ENCODE measurements at places on chromosomes 12 and 14.

DNA sequence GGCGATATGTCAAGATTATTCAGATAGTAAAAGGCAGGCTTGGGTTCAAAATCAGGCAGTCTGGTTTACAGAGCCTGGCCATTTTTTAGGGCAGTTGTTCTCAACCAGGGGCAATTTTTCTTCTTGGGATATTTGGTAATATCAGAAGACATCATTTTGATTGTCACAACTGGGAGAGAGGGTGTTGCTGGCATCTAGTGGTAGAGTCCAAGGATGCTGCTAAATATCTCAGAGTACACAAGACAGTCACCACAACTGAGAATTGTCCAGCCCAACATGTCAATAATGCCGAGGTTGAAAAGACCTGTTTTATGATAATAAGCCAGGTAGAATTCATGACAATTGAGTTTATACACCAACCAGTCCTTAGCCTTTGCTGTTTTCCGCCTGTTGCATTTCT is 733.9 kb downstream of the NRXN3 start:
- no peak for DNase-seq

- DNase-seq, result no peak
Observed at GRCh38 chr12:64258576-64258975, 36.5 kb upstream of the KICS2 start.

DNA sequence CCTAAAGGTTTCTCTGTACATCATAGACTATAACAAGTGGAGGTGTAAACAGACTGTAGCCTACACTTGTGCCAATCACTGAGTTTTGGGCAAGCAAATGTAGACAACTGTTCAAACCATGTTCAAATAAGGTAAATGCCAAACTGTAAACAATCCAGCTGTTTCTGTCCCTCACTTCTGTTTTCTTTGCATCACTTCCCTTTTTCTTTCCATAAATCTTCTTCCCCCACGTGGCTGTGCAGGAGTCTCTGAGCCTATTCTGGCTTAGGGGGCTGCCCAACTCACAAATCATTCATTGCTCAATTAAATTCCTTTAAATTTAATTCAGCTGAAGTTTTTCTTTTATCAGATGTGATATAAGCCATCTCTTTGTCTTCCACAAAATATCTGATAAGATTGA is 65.1 kb upstream of the CPM start:
- DNase-seq, result no peak

DNA sequence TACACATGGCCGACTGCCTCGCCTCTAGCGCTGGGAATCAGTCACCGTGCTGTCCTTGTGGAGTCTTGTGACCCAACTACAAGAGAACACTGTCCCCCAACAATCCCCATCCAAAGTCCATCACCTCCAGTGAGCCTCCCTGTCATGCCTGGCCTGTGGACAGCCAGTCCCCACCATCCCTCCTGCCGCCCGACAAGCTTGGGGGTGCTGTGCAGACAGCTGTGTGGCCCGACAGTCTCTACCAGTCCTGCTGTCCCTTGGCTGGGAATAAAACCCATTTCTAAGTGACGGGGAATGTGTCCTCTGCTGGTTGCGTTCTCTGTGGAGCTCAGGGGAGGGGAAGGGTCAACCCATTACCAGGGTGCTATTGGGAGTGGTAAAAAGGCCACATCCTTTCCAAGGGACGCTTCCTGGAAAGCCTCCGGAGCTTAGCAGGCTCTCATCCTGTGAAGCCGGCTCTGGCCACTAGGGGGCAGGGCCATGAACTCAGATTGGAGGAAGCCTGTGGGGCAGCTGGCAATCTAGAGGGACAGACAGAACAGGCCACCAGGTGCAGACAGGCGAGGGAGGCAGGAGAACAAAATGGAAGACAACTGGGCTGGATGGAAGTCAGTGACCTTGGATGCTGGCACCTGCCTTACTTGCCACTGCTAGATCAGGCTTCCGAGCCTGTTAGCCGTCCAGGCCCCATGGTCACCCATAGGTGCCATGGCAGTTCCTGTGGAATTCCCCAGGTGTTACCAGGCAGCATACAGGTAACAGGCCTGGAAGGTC is 12.0 kb upstream of the BLTP3B start:
- DNase-seq, result peak; percentile 76

DNA sequence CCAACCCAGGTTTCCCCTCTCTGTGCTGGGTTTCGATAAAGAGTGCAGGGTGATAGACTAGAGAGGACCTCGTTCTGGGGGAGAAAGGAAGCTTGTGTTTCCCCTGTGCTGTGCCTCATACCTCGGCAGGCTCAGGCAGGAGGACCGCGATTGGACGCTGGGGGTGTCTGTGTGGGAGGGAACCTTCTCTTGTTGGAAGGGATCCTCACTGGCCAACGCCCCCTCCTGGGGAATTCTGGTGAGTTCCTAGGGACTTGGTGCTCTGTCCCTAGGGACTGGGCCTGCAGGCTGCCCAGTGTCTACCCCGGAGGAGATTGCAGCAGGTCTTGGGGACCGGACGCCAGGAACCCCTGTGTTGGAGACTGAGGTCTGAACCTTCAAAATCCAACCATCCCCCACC is 157.4 kb upstream of the PRMT8 start:
- DNase-seq, result no peak

GRCh38 chr14:23562822-23563472 is 4.6 kb downstream of the AP1G2 start:
- DNase-seq, result peak; percentile 65

DNA sequence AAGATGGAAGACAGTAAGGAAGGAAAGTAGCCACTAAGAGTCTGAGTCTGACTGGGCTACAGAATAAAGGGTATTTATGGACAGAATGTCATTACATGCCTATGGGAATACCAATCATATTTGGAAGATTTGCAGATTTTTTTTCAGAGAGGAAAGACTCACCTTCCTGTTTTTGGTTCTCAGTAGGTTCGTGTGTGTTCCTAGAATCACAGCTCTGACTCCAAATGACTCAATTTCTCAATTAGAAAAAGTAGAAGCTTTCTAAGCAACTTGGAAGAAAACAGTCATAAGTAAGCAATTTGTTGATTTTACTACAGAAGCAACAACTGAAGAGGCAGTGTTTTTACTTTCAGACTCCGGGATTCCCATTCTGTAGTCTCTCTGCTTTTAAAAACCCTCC is 15.4 kb upstream of the PAPLN start:
- no peak for DNase-seq

DNA sequence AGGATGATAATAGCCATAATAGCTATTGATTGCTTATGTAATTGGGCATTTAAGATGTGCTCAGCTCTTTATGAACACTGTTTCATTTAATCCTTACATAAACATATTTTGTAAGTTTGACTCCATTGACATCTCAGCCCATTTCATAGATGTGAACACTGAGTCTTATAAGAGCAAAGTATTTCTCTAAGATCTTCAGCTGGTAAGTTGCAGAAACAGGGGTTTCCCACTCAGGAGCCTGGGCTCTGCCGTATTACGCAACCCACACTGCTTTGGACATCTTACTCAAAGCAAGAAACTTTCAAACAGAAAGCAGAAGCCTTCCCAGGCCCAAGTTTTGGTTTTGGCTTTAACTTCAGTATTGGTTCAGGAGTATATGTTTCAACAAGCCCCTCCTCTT is 705.1 kb downstream of the MED13L start:
- no peak for DNase-seq

- DNase-seq, result no peak
Observed at GRCh38 chr12:100895192-100895591, 100.6 kb downstream of the ANO4 start.

- no peak for DNase-seq
Observed at GRCh38 chr14:91385224-91385623, 32.4 kb downstream of the CCDC88C start.

DNA sequence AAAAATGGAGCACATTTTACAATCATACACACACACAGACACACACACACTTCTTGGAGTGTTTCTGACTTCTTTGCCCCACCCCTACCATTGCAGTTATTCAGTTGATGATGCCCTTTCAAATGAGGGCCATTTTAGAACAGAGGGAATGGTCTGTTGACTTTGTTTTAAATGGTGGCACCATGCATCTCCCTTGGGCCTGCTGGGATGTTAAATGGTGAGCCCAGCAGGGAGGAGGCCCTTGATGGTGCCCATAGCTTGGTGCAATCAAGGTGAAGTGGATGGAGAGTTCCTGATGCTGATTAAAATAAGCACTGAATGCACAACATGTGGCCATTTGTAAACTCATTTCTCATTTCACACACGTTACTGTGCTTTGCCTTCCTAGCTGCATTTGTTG is 13.3 kb downstream of the C12orf75 start:
- DNase-seq, result no peak

- no peak for DNase-seq
Observed at GRCh38 chr14:28759653-28760313, 6.8 kb upstream of the FOXG1 start.

DNA sequence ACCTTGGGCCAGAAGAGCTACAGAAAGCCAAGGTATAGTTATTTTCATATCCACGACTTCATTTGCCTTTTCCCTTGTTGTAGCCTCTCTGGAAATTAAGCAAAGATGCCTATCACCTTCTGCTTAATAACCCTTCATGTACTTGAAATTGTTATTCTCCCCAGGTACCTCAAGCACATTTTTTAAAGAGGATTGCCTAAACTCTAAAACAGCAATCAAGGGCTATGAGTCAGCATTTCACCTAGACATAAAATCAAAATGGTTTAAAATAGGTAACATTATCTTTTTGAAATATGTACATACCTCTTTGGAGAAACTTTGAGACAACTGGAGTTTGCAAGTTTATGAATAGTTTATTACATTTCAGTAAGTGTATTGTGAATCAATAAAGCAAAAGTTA is 11.6 kb downstream of the DTD2 start:
- DNase-seq, result no peak

GRCh38 chr12:70824511-70824910 is 96.0 kb downstream of the PTPRR start:
- DNase-seq, result no peak

- DNase-seq, result no peak
Observed at GRCh38 chr14:92532490-92533163, 19.0 kb downstream of the RIN3 start.

DNA sequence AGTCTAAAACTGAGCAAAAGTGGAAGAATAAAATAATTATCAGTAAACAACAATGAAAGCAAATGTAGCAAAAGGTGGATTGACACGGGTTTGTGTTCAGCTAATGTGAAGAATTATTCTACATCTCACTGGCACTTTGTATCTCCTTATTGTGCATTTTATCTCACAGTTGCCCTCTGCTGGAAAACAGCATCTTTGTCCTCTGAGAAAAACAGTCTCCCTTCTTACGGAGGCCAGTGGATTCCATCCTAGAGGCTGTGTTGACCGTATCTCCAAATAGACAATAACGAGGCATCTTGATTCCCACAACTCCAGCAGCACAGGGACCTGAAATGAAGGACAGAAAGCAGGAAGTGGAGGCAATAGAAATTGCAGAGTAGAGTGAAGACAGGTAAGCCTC is 51.3 kb upstream of the PLBD1 start:
- DNase-seq, result no peak
